Activated effector memory CD4-positive, alpha-beta T cell treated with Interleukin-2 at 50 U/mL for 16 hours (primary cell): ENCODE measurements at places on chromosomes 13 and 19.

- peak; percentile 18 for DNase-seq
Observed at GRCh38 chr19:7191946-7192691, 102.1 kb downstream of the INSR start.

GRCh38 chr13:99103536-99103935, 97.1 kb upstream of the UBAC2 start:
- DNase-seq, result no peak

GRCh38 chr13:22707946-22708345, 472.8 kb upstream of the SGCG start:
- no peak for DNase-seq

DNA sequence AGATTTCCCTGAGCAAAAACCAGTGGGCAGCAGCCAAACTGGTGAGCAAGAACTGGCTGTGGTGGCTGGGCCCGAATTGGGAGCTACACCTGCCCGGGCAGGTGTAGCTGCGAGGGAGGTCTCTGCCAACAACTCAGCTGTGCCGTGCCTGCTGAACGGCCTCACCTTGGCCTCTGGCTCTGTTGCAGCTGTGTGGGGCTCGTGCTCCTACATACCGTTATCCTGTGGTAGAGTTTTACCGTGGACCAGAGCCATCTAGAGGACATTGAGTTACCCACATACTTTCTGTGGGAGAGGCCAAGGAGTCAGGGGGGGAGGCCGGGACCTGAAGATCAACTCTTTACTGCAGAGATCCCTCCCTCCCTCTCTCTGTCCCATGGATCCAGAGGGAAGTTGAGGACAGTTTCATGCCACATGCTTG, 113.2 kb downstream of the TM9SF2 start:
- DNase-seq, result no peak

GRCh38 chr13:39765801-39766463, 110.5 kb downstream of the COG6 start:
- no peak for DNase-seq
